ENCODE measurements at places on chromosomes 16 and 17.
A peak's percentile ranks its signal among the peaks of the same experiment; 100 is the strongest.

GRCh38 chr16:87266846-87267245 lies 50.3 kb downstream of the C16orf95 start:
- DNase-seq, result no peak

DNA sequence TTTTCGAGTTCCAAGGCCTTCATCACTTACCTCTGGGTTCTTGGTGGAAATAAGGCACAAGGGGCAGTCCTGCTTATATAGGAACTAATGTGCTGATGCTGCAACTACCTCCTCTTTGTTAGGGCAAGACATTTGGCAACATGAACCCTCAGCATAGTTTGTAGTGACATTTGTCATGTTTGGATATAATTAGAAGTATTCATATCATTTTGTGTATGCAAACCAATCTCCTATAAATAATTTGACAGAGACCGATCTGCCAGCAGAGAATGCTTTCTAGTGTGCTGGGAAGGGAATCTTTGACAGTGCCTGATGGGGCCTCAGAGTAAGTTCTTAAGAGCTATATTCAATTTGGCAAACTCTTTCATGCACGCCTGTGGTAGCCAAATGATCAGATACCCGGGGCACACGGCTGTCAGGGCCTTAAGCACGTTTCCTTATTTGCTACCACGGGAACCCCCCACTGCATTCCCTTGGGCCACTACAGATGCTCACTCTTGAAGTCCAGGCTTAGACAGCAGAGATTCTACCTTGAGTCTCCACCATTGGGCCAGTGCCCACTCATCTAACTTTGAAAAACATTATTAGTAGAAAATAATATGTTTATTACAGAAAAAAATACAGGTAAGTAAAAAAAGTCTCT lies at the start of gene MYH8:
TSS of gene MYH8 (minus strand) at position 51 of the 643 bp plus-strand sequence. CDS start 1,723 bp downstream, outside the sequence.
- no peak for DNase-seq

DNA sequence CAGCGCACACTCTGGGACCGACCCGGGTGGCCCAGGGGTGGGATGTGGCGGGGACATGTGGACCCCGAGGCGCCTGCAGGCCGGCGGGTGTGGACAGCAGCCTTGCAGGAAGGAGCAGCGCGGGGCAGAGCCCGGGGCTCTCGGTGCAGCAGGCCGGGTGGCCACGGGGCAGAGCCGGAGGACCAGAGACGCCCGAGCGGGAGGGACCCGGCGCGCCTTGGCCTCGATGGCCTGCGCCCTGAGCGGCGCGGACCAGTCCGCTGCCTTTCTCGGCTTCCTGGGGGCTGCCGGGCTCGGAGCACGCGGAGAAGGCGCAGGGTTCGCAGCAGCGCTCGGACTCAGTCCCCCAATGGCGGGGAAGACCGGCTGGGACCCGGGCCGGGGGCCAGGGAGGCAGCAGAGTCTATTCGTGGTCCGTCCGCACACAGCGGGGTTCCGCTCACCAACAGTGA lies 43.4 kb downstream of the OSBPL7 start:
- DNase-seq, result no peak

GRCh38 chr16:31351942-31352325 lies 3.0 kb upstream of the ITGAX start:
- no peak for DNase-seq

DNA sequence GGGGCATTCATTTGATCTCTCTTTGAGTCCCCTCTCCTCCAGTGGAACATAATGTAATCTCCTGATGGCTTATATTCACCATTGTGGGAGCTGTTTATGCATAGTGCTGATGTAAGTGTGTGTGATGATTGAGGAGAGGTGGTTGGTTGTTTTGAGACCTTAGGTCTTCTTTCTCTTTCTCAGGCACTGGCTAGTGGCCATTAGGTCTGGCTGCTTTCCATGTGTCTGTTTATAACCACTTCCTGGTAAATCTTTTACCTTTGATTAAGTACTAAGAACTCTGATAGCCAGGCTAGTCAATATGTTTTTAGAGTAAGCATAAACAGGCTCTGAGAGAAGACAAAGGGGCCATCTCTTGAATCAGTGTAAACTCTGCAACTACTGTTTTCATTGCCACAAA lies 27.9 kb downstream of the VAT1L start:
- DNase-seq, result no peak

DNA sequence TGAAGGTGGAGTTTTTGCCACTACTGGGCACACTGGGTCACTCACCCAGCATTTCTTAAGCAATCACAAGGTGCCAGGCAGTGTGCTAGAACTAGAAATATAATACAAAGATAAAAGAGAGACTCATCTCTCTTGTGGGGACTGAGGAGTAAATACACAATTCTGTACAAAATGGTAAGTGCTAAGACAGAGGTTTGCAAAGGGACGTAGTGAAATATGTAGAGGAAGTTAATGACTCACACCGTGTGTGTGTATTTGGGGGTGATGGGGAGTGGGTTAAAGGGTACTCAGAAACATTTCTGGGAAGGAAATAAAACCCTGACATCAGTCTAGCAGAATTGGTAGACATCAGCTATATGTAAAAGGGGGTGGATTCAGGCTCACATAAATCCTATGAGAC lies 389.3 kb downstream of the CA10 start:
- no peak for DNase-seq

GRCh38 chr16:47523342-47524006 lies 62.3 kb downstream of the PHKB start:
- no peak for DNase-seq

DNA sequence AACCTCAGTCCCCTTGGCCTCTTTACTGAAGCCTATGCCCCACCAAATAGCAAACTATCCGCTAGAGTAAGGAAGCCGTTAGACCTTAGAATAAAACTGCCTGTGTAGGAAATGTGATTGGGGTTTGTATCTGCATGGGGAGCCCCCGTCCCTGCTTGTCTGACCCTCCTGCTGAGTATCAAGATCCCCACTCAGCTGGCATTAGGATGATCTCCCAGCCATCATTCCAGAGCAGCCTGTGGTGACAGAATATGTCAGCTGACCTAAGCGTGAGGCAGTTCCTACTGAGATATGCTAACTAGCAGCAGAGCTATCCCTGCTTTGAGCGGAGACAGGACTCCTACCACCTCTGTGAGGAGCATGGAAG lies 645 bp upstream of the GFOD2 start:
- DNase-seq, result peak; percentile 55

DNA sequence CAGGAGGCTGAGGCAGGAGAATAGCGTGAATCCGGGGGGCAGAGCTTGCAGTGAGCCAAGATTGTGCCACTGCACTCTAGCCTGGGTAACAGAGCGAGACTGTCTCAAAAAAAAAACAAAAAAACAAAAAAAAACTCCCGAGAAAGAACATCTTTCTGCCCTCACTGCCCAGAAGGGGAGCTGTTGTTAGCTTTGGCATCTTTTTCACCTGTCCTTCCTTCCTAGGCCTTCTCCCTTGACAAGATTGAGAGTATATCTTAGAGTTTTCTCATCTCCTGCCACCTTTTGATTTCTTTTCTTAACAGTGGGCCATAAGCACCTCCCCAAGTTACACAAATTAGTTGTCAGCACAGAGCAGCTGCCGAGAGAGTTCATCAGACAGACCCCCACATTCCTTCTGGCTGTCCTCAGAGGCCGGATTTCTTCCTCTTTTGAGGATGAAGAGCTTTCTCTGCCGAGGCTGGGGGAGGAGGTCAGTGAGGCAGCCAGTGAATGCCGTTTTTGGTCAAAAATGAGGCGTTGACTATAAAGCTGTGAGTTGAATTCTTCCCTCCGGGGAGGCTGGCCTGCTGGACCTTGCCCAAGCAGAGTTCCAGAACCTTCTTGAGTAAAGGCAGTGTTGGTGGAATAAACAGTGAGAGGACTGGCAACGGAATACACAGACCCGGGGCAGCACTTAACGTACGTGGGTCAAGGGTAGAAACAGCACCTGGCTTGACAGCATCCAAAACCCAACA lies 127.0 kb downstream of the ABCC6 start:
- DNase-seq, result no peak

- no peak for DNase-seq
Observed at GRCh38 chr17:64087252-64088005, 42.5 kb downstream of the ERN1 start.

DNA sequence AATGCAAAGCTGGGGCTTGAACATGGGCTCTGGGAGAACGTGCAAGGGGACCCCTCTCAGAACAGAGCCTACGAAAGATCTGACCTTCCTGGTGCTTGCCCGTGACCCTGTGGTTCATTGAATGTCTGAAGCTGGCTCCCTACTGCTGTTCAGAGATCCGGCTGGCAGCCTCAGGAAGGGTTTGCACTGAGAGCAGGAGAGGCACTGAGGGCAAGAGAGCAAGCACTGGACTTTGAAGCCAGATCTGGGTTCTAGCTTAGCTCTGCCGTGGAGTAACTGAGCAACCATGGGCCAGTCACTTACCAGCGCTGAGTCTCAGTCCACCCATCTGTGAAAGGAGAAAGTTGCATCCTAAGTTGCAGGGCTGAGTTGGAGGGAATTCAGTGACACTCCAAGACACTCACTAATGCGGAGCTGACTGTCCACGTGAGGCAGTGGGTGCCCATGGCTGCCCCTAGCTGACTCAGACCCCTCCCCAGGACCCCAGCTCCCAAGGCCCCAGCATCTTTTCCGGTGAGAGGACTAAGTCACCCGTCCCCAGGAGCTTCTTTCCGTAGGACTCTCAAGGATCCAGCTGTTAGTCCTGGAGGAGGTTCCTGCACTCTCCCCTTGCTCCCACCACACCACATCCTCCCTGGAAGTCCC lies 41.3 kb downstream of the BEAN1 start:
- no peak for DNase-seq

GRCh38 chr17:1182811-1183170 lies 3.0 kb upstream of the ABR start:
- DNase-seq, result no peak

DNA sequence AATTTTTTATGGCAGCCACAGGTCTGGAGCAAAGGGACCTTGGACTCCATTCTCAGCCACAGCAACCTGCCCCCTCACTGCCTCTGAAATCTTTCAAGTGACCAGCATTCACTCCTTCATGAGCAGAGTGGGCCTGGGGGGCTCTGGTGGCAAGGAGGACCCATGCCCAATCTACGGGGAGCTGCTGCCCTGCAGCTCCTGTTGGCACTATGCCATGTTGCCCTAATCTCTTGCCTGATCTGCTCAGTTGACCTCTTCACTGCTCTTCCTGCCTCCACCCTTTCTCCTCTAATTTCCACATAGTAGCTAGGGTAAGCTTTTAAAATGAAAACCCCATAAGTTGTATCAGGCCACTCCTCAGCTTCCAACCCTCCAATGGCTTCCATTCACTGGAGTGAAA lies 2.9 kb upstream of the PRKCB start:
- DNase-seq, result no peak

DNA sequence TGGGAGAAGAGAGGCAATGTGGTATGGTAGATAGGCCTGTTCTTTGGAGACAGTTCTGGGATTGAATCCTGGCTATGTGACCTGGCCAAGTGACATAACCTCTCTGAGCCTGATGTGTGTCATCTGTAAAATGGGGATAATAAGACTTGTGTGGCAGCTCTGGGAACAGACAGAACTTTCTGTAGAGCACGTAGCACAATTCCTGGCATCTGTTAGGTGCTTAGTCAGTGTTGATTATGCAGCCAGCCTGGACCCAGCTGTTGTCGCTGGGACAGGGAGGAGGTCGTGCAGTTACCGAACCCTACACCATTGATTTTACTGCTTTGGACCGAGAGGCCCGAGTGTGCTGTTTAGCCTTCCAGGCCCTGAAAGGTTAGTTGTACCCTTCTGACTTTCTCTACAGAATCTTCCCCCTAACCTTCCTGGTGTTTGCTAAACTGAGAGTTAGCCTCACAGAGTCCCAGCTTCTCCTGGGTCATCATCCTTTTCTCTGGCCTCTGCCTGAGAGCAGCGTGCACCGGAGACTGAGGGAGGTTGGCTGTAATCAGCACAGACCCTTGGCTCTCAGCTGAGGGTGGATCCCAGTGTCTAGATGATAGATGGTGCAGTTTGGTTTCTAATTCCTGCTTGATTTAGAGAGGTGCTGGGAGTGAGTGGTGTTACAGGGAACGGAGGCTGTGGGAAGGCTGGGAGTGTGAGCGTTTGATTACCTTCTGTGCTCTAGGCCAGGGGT lies 31.9 kb downstream of the MSI2 start:
- no peak for DNase-seq

Measured in ecto neural progenitor cell (in vitro differentiated cells).